ENCODE measurements at places on chromosomes 7 and 10.
A peak's percentile ranks its signal among the peaks of the same experiment; 100 is the strongest.

DNA sequence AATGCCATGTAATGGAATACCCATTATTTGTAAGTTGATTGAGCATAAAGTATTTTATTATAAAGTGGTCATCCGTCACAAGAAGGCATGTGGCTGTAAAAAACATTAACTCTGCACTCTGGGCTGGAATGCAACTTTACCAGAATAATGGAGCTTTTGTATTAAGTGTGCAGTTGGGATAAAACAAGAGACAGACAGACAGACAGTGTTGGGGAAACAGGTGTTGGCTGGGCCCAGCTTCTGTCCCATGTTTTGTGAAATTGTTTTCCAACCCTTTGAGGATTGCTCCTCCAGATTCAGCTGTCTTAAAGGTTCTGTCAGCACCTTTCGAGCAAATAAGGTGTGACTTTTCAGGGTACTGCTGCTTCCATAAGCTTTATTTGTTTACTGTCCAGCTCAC, 67.9 kb upstream of the NFKB2 start:
- DNase-seq = no peak
- peaks cover 7% of the 10 kb centered on the region for H3K4me1 ChIP-seq
- H3K4me3 ChIP-seq = no peak overlapping the region
- H3K27ac ChIP-seq = no peak overlapping the region

DNA sequence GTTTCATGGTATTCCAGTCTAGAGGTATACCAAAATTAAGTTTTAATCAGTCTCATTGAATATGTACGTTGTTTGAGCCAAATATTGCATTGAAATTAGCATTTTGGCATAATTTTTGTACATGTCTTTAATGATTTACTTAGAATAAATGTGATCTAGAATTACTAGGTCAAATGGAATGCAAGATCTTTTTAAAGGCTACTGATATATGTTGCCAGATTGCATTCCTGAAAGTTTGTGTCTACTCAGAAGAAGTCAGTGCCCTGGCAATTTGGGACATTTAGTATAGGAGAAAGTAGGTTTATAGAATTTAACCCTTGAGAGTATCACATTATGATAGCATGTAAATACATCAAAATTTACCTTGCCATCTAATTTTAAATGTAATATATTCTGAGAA, 32.4 kb downstream of the KMT2E start:
- no peaks in the 10 kb centered on the region for H3K27me3 ChIP-seq
- peaks cover 70% of the 10 kb centered on the region for H3K36me3 ChIP-seq
- peaks cover 2% of the 10 kb centered on the region for H3K4me1 ChIP-seq
- no peak overlapping the region for H3K4me3 ChIP-seq
- no peak for DNase-seq

DNA sequence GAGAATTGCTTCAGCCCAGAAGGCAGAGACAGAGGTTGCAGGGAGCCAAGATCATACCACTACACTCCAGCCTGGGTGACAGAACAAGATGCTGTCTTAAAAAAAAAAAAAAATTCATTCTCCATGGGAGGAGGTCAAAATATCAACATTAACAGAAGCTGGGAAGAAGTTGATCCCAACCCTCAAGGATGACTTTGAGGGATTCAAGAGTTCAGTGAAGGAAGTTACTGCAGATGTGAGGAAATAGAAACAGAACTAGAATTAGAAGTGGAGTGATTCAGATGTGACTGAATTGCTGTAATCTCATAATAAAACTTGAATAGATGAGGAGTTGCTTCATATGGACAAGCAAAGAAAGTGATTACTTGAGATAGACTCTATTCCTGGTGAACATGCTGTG, 19.7 kb upstream of the RPEL1 start:
- no peaks in the 10 kb centered on the region for H3K27me3 ChIP-seq
- DNase-seq = no peak
- H3K36me3 ChIP-seq = no peaks in the 10 kb centered on the region
- no peaks in the 10 kb centered on the region for H3K4me1 ChIP-seq
- H3K27ac ChIP-seq = no peak overlapping the region

- H3K4me1 ChIP-seq = no peaks in the 10 kb centered on the region
- H3K4me3 ChIP-seq = no peak overlapping the region
- no peak for DNase-seq
- no peak overlapping the region for H3K27ac ChIP-seq
Measured at GRCh38 chr10:16870331-16870730, 53.1 kb upstream of the RSU1 start.

- H3K27me3 ChIP-seq = no peaks in the 10 kb centered on the region
- peak overlapping the region; percentile 66 for H3K27ac ChIP-seq
- DNase-seq = peak; percentile 64
- peaks cover 19% of the 10 kb centered on the region for H3K4me1 ChIP-seq
- H3K36me3 ChIP-seq = no peaks in the 10 kb centered on the region
Measured at GRCh38 chr10:12448729-12449391, 99.5 kb downstream of the CAMK1D start.

DNA sequence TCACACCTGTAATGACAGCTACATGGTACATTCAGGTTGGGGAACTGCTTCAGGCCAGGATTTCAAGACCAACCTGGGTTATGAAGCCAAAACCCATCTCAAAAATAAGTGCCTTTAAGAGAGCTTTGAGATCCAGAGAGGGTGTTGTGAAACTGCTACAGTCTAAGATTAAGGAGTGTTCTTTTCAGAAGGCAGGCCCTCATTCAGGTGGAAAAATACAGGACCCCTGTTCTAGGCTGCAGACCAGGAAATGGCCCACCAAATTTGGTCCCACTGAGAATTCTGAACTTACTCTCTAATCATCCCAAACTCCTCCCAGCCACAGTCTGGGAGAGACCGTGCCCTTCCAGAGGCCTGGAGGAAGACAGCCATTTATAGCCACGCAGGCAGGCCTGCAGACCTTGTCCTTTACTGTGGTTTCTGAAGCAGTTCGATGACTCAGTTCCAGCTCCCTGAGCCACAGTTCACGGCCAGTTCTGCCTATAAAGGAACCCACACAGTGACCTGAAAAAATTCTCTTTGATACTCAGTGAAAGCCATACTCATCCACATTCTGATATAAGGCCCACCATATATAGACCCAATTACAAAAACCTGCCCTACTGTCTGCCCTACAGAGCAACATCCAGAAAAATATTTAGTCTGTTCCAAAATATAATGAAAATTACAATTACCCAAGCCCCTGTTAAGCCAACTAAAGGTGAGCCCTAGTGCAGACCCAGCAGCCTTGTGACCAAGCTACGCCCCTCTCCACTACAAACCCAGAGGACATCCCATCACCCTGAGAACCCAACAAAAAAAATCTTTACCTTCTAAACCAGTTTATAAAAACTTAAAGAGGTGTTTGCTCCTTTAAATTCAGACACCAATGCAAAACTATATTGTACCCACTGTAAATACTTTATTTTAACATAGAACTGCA, 21.2 kb downstream of the ZNF680 start:
- H3K27ac ChIP-seq = peak overlapping the region; percentile 22
- H3K4me1 ChIP-seq = peaks cover 6% of the 10 kb centered on the region
- no peaks in the 10 kb centered on the region for H3K27me3 ChIP-seq
- DNase-seq = no peak

DNA sequence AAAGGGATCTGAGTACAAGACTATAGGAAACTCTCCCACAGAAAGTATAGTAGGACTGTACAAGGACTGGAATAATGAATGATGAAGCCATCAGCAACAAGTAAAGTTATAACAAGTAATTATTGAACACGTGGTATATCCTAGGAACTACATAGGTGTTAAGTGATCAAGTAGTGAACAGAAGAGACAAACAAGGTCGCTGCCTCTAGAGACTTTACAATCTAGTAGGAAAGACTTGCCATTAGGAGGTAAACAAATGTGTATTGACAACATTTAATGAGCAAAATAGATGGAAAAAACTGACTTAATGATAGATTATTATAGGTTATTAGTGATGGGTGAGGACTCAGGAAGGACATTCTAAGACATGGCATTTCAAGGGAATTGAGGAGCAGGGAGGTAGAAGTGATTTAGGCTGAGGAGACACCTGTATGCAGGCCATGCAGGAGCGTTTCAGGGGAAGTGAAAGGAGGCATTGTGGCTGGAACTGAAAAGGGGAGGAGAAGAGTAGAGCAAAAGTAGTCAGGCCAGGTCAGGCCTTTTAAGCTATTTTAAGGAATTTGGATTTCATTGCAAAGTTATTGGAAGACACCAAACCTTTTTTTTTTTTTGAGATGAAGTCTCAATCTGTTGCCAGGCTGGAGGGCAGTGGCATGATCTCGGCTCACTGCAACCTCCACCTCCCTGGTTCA, 8.5 kb upstream of the GLCCI1 start:
- H3K27me3 ChIP-seq = no peaks in the 10 kb centered on the region
- no peak for DNase-seq
- no peaks in the 10 kb centered on the region for H3K36me3 ChIP-seq
- no peak overlapping the region for H3K27ac ChIP-seq

- H3K4me1 ChIP-seq = no peaks in the 10 kb centered on the region
- no peak for DNase-seq
- H3K27me3 ChIP-seq = no peaks in the 10 kb centered on the region
- no peaks in the 10 kb centered on the region for H3K36me3 ChIP-seq
- H3K27ac ChIP-seq = no peak overlapping the region
- no peak overlapping the region for H3K4me3 ChIP-seq
Measured at GRCh38 chr7:157619753-157620525, 283.1 kb downstream of the DNAJB6 start.

GRCh38 chr10:120938822-120939221, 87.7 kb downstream of the WDR11 start:
- no peaks in the 10 kb centered on the region for H3K36me3 ChIP-seq
- no peak overlapping the region for H3K27ac ChIP-seq
- no peaks in the 10 kb centered on the region for H3K27me3 ChIP-seq
- DNase-seq = no peak

GRCh38 chr7:3043544-3044371, at the start of gene CARD11:
Gene CARD11, minus strand, starts transcription at chr7:3043867. Its CDS starts 85,361 bp downstream, at chr7:2958506.
- H3K36me3 ChIP-seq = no peaks in the 10 kb centered on the region
- peak within 1 kb of the TSS; percentile 77 for H3K27ac ChIP-seq
- peaks cover 50% of the 10 kb centered on the region for H3K4me1 ChIP-seq
- H3K4me3 ChIP-seq = peak within 1 kb of the TSS; percentile 61
- no peaks in the 10 kb centered on the region for H3K27me3 ChIP-seq

- no peak overlapping the region for H3K27ac ChIP-seq
- H3K4me3 ChIP-seq = no peak overlapping the region
- no peaks in the 10 kb centered on the region for H3K27me3 ChIP-seq
- H3K36me3 ChIP-seq = peaks cover 61% of the 10 kb centered on the region
- H3K4me1 ChIP-seq = no peaks in the 10 kb centered on the region
Measured at GRCh38 chr7:47962262-47962661, 14.0 kb upstream of the PKD1L1 start.

DNA sequence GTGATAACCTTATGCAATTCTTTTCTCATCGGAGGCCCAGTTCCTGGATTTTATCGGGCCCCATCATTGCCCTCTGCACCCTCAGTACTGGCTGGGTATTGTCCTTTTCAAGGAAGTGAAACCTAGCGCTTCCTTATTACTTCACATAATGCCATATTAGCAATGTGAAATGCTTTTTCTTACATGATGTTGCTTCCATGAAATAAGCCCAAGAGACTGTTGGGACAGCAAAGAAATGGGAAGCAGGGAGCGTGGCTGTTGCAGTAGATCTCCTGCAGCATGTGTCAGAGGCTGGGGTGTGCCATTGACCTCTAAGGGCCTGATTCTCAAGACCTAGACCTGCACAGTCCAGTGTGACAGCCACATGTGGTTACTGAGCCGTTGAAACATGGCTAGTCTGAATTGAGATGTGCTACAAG, 8.1 kb downstream of the CHN2 start:
- no peak for DNase-seq
- H3K27me3 ChIP-seq = no peaks in the 10 kb centered on the region
- peaks cover 18% of the 10 kb centered on the region for H3K4me1 ChIP-seq
- no peaks in the 10 kb centered on the region for H3K36me3 ChIP-seq

- peak overlapping the region; percentile 92 for H3K4me3 ChIP-seq
- peak overlapping the region; percentile 96 for H3K27ac ChIP-seq
- H3K27me3 ChIP-seq = no peaks in the 10 kb centered on the region
- peaks cover 21% of the 10 kb centered on the region for H3K36me3 ChIP-seq
Measured at GRCh38 chr7:99499371-99499720, 735 bp downstream of the ZNF394 start.

DNA sequence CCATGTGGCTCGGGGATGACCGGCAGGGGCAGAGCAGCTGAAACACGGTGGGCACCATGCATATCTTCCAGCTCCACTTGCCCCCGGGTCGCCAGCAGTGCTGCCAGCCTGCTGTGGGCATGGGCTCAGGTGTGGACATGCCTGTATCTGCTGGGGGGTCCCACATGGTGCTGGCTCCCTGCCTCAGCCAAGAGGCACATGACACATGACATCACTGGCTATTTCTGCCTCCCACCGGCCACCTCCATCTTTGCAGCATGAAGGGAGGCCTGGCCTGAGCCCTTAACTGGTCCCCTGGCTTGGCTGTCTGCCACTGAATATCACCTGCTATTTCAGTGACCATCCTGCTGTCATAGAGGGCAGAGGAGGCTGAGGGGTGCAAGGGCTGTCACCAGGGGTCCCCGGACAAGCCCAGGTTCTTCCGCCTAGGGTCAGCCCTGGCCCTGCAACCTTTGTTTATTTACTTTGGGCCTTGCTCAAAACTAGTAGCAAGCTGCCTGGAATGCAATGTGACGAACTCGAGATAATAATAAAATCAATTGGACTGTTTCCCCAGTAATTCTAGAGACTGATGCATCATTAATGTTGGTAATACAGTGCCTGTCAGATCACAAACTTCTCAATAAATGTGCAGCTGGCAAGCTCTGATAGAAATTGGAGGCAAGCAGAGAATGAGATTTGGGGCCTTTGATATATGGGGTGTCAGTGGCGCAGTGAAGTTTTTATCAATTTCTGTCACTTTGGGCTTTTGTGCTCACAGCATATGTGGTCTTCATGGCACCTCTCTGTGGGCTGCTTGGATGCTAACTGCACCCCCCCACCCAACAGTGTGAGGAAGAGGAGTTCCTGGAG, 28.5 kb downstream of the ZMIZ1 start:
- no peak overlapping the region for H3K4me3 ChIP-seq
- no peak overlapping the region for H3K27ac ChIP-seq
- H3K4me1 ChIP-seq = peaks cover 38% of the 10 kb centered on the region
- DNase-seq = no peak

GRCh38 chr10:26647602-26648244, 49.8 kb upstream of the PDSS1 start:
- no peak overlapping the region for H3K27ac ChIP-seq
- no peaks in the 10 kb centered on the region for H3K27me3 ChIP-seq
- no peaks in the 10 kb centered on the region for H3K36me3 ChIP-seq
- no peak for DNase-seq

- DNase-seq = no peak
- no peaks in the 10 kb centered on the region for H3K27me3 ChIP-seq
- no peak overlapping the region for H3K4me3 ChIP-seq
- no peaks in the 10 kb centered on the region for H3K4me1 ChIP-seq
Measured at GRCh38 chr7:127943541-127944521, 87.4 kb downstream of the LRRC4 start.

- no peaks in the 10 kb centered on the region for H3K36me3 ChIP-seq
- H3K4me1 ChIP-seq = peaks cover 84% of the 10 kb centered on the region
- no peak for DNase-seq
- no peaks in the 10 kb centered on the region for H3K27me3 ChIP-seq
- H3K4me3 ChIP-seq = no peak overlapping the region
- no peak overlapping the region for H3K27ac ChIP-seq
Measured at GRCh38 chr10:79079490-79080355, 11.0 kb downstream of the ZMIZ1 start.

Data from natural killer cell (primary cell).